Right lobe of liver (tissue), 6 donors: ENCODE measurements at places on chromosomes 7 and 10. TPM values are rescaled to one million over a fixed set of nuclear protein-coding genes. Genes with fewer than 3 reads are reported as not detected.
A peak's percentile ranks its signal among the peaks of the same experiment; 100 is the strongest.

The PTPN12 gene
- total RNA-seq: 14.8 TPM

GRCh38 chr7:151024435-151025056, at the start of gene ATG9B:
TSS of gene ATG9B (minus strand) at chr7:151024494. CDS start at chr7:151024423, 71 bp downstream.
- no peak within 1 kb of the TSS for H3K27ac ChIP-seq
- H3K4me3 ChIP-seq: no peak within 1 kb of the TSS

DNA sequence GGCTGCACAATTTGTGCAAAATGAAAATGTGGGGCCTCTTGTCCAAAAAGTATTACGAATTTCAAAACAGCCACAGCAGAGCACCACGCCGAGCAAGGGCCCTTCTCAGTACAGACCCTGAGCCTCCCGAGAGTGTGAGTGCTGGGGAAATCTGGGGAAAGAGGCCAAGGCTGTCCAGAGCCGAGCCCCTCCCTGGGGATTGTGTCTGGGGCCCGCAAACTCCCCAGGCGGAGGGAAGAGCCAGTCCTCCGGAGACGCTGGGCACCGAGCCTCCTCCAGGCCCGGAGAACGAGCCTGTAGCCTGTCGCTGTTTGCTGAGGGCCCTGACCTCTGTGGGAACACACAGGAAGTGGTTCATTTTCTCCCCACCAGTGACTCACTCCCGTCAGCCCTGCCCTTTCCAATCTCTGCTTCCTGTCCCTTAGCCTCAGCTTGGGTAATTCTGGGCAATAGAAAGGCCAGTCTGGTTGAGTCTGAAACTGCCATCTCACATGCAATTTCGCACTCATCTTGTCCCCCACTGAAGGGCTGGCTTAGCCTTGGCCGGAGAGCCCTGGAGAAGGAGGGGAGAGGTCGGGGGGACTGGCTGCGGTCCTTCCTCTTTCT, 19.5 kb upstream of the GNA12 start:
- no peaks in the 10 kb centered on the region for H3K36me3 ChIP-seq
- H3K27me3 ChIP-seq: no peaks in the 10 kb centered on the region
- DNase-seq: peak; percentile 65
- peak overlapping the region; percentile 58 for H3K27ac ChIP-seq
- H3K4me3 ChIP-seq: no peak overlapping the region

DNA sequence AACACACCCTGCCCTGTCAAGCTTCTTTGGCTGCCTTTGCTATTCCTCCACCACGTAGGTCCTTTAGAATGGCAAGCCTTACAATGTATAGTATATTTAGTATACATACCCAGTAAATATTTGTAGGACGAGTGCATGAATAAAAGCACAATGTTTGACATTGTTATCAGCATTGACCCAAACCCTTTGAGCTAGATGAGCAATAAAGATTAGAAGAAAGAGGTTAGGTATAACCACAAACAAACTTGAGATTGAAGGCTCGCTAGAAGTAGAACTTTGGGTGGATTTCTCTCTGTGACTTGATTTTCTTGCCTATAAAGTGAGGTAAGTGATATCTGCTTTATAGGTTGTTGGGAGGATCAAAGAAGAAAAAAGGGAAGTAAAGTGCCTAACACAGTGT, 561.0 kb upstream of the GALNT17 start:
- H3K27me3 ChIP-seq: no peaks in the 10 kb centered on the region
- H3K36me3 ChIP-seq: no peaks in the 10 kb centered on the region
- H3K4me1 ChIP-seq: peaks cover 94% of the 10 kb centered on the region
- no peak overlapping the region for H3K4me3 ChIP-seq

The C10orf90 gene
- not detected for total RNA-seq

The AKR1E2 gene
- total RNA-seq: 2.5 TPM

DNA sequence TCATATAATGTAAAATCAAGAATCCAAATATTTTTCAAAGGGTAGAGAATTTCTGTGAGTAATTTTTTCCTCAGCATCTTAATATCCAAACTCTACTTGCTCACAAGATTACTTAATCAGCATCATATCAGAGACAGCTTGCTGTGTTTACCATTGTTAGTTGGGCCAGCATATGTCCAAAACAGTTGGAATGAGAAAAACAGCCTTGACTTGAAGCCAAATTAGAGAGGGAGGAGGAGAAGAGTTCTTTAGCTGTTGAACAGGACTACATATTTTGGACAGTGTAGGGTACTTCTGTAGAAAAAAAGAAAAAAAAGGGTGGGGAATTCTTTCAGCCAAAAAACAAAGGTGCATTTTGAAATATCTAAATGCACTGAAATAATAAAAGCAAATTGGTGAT, 69.8 kb downstream of the HDAC9 start:
- H3K4me1 ChIP-seq: no peaks in the 10 kb centered on the region
- no peaks in the 10 kb centered on the region for H3K27me3 ChIP-seq
- no peak overlapping the region for H3K27ac ChIP-seq
- H3K36me3 ChIP-seq: no peaks in the 10 kb centered on the region

DNA sequence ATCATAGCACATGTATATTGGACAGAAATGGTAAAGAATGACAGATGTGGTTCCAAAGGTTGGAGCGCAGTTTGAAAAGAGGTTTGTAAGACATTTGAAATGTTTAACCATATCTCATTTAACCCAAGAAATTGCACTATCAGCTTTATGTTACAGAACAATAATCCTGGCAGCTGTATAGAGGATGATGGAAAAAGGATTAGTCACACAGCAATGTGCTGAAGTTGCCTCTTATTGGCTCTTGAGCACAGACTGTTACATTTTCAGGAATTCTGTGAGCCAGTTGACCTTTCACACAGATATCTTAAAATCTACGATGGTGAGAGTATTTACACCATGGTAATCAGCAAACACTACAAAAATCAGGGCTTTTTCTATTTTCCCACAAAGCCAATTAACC, 3.9 kb downstream of the COG5 start:
- peaks cover 3% of the 10 kb centered on the region for H3K36me3 ChIP-seq
- DNase-seq: no peak
- H3K27ac ChIP-seq: no peak overlapping the region
- no peaks in the 10 kb centered on the region for H3K27me3 ChIP-seq
- peaks cover 14% of the 10 kb centered on the region for H3K4me1 ChIP-seq
- H3K4me3 ChIP-seq: no peak overlapping the region

DNA sequence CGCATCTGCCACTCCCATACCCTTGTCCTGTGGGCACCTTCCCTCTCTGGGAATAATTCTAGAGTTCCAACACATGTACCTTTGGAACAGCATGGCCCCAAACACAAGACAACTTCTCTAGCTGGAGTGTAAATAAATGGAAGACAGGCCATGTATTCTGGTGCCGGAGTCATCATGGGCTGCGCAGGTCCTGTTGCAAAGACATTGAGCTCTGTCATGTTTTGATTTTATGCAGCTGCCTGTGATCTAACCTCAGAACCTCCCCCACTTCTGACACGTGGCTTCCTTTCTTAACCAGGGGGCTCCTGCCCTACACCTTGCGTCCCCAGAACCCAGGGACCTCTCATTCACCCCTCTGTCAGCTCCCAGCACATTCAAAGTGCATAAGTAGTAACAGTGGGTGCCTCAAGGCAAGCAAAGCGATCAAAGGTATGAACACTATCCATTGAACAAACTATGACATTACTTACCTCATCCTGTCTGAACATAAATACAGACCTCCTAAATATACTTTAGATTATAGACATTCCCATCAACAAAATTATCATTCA, 219.9 kb downstream of the FGFR2 start:
- no peak overlapping the region for H3K27ac ChIP-seq
- H3K4me1 ChIP-seq: no peaks in the 10 kb centered on the region
- no peak overlapping the region for H3K4me3 ChIP-seq
- H3K27me3 ChIP-seq: no peaks in the 10 kb centered on the region

DNA sequence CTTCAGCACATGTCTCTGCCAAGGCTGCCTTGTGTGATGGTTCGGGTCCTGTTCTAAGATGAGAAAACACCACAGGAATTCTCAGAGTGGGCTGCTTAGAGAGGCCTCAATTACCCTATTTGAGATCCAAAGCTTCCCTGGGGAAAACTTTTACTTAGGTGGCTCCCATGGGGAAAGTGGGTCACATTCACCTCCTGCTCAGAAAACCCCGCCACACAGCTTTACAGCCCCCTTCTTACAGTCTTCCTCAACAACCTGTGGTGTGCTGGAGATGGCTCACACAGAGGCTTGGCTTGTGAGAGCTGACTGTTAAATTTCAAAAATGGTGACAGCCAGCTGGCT, 36.6 kb upstream of the KCNIP2 start:
- H3K36me3 ChIP-seq: no peaks in the 10 kb centered on the region
- DNase-seq: no peak
- no peaks in the 10 kb centered on the region for H3K27me3 ChIP-seq

- H3K36me3 ChIP-seq: no peaks in the 10 kb centered on the region
- H3K4me1 ChIP-seq: no peaks in the 10 kb centered on the region
- H3K4me3 ChIP-seq: no peak overlapping the region
- no peak for DNase-seq
- no peak overlapping the region for H3K27ac ChIP-seq
These were observed 83.2 kb downstream of the HECTD2 start for GRCh38 chr10:91493313-91493712.

DNA sequence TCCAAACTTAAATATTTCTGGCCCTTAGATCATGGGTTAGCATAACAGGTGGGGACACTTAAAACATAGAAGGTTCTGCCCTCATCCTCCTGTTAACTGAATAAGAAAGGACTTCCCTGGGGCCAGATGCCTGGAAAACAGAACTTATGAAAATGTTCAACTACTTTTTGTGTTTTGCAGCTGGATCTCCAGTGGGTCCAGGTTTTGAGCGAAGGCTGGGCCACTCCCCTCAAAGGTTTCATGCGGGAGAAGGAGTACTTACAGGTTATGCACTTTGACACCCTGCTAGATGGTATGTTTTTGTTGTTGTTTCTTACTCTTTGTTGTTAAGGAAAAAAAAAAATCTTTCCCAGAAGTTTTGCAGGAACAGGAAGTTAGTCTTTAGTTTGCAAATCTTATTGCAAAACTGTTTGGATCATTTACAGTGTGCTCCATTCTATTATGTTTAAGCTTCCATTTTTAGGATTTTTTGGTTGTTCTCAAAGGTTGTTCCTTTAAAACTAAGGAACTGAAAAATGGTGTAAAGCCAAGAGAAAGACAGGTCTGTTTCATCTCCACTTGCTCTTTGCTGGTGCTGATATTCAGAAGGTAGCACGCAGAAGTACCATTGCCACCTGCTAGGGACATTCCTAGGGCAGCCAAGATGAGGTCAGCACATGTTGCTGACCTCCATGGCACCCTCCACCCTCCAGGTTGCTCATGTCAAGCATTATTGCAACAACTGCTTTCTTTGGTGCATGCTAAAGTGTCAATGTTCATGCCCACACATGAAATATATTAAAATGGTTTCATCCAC, 56.1 kb downstream of the PAPSS2 start:
- no peak for DNase-seq
- H3K27ac ChIP-seq: no peak overlapping the region
- H3K4me3 ChIP-seq: no peak overlapping the region

DNA sequence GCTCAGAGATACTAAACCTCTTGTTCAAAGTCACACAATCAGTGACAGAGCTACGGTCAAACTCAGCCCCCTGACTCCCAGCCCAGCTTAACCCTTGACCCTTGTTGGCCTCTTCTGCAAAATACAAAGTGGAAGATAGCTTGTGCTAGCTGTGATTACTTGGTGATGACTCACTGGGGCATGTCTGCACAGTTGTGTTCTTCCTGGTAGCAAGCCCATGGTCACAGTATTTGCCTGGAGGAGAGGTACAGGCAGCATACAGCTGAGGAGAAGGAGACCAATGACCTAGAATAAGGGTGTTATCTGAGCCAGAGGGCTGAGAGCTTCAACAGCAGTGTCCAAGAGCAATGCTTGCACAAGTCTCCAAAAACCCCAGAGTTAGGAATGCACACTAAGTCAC, 5.7 kb upstream of the HSPA12A start:
- no peaks in the 10 kb centered on the region for H3K4me1 ChIP-seq
- no peak overlapping the region for H3K4me3 ChIP-seq
- DNase-seq: no peak

The CALHM1 gene
- total RNA-seq: not detected

DNA sequence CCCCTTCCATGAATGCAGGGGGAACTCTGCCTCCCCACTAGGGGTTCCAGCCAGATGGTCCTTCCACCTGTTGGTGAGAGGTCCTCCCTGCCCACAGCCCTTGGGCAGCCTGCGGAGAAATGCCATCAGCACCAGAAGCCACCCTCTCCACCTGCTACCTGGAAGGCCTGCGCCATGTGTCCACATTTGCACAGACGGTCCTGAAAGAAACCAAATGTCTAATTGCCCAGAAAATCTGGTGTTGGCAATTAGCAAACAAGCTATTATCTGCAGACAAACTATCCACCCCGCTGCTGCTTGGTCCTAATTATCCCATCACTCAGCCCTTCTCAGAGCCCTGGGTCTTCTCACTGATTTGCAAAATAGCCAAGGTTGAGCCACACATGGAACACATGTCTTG, 32.3 kb downstream of the HSPA12A start:
- H3K36me3 ChIP-seq: no peaks in the 10 kb centered on the region
- no peak overlapping the region for H3K4me3 ChIP-seq
- DNase-seq: no peak

The TMEM270 gene
- not detected for total RNA-seq

The VAX1 gene
- total RNA-seq: not detected

DNA sequence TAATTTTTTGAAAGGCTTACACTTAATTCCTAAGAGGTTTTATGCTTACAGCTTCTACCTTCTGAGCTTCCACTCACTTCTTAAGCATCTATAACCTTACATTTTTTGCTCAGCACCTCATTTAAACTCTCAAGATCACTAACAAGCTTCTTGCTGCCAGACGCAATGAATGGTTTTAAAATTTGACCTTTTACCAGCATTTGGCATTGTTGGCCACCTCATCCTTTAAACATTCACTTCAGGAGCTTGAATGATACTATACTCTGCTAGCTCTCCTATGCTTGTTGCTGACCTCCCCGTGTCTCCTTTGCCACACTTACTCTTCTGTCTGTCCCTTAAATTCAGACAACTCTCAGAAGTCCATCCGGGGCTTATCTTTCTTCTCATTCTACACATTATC, 37.7 kb upstream of the ODAD2 start:
- H3K4me3 ChIP-seq: no peak overlapping the region
- no peak overlapping the region for H3K27ac ChIP-seq
- no peaks in the 10 kb centered on the region for H3K27me3 ChIP-seq
- DNase-seq: no peak
- no peaks in the 10 kb centered on the region for H3K36me3 ChIP-seq

The ARID5B gene
- 8.9 TPM for total RNA-seq

DNA sequence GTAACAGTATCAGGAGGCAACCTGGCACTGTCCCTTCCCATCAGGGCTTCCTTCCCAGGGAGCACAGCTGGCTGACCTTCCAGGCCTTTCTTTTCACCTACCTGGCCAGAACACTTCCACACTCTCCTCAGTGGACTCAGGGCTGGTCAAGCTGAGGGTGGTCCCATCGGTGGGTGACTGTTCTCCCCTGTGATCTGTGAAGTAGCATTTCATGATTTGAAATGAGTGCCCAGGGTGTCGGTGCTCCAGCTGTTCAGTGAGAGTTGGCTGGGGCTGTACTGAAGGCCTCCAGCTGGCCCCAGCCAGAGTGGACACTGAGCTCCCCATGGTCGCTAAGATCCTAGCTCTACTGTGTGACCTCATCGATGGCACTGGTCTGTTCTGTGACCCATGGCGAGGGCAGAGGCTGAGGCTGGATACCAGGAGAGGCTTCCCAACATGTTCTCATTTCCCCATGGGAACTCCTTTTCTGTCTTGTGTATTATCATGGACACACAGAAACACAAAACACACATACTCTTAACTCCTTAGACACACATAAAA, at the start of gene FAM170B:
Gene FAM170B, minus strand, starts transcription at position 316 of the 543 bp plus-strand sequence. Its CDS starts 103 bp downstream, at position 213.
- no peak for DNase-seq
- H3K36me3 ChIP-seq: no peaks in the 10 kb centered on the region
- no peak within 1 kb of the TSS for H3K4me3 ChIP-seq
- no peaks in the 10 kb centered on the region for H3K4me1 ChIP-seq
